ENCODE measurements at places on chromosomes 12 and 14.

GRCh38 chr14:37196604-37197420, 925 bp upstream of the MIPOL1 start:
- DNase-seq = no peak

DNA sequence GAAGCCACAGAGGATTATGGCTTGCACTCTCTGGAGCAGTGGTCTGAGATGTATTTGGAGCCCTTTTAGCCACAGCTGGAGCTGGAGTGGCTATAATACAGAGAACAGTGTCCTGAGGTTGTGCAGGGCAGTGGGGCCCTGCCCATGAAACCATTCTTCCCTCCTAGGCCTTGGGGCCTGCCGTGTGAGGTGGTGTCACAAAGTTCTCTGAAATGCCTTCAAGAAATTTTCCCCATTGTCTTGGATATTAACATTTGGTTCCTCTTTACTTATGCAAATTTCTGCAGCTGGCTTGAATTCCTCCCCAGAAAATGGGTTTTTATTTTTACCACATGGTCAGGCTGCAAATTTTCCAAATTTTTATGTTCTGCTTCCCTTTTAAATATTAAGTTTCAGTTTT, 79.3 kb downstream of the UNC79 start:
- DNase-seq = no peak

GRCh38 chr12:52264435-52264825, 10.0 kb upstream of the KRT86 start:
- no peak for DNase-seq

GRCh38 chr14:83463500-83464098, 1929.9 kb upstream of the SEL1L start:
- no peak for DNase-seq

- DNase-seq = no peak
Measured at GRCh38 chr12:116319233-116319897, 41.9 kb upstream of the MED13L start.

- DNase-seq = no peak
Measured at GRCh38 chr14:23446291-23446851, 10.9 kb upstream of the MYH7 start.

GRCh38 chr14:63134801-63135200, 69.4 kb upstream of the RHOJ start:
- no peak for DNase-seq
